ENCODE measurements at places on chromosomes 1 and 21. TPM values are rescaled to one million over a fixed set of nuclear protein-coding genes. Genes with fewer than 3 reads are reported as not detected.
A peak's percentile ranks its signal among the peaks of the same experiment; 100 is the strongest.

GJA8 gene
- polyA plus RNA-seq: not detected

TRPM2 gene
- 3.7 TPM for polyA plus RNA-seq

DNA sequence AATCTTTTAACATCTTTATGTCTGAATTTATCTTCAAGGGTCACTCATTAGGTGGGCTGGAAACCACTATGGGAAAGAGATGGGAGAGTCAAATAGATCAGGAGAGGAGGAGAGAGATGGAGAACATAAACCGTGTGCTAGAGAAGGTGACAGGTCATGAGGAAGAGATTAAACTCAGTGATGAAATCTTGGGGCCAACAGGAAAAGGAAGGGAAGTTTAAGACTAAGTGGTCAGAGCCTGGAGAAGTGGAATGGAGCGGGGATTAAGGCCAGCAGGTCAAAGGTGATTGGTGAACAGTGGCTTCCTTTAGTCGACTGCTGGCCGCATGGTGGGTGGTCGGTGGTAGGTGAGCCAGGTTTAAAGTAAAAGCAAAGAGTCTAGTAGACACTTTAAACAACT is 169.3 kb upstream of the IVNS1ABP start:
- H3K27ac ChIP-seq: no peak overlapping the region
- H3K27me3 ChIP-seq: no peaks in the 10 kb centered on the region
- H3K4me3 ChIP-seq: no peak overlapping the region
- H3K36me3 ChIP-seq: no peaks in the 10 kb centered on the region
- no peaks in the 10 kb centered on the region for H3K4me1 ChIP-seq

- H3K4me3 ChIP-seq: no peak overlapping the region
- no peaks in the 10 kb centered on the region for H3K4me1 ChIP-seq
- H3K27ac ChIP-seq: no peak overlapping the region
- no peaks in the 10 kb centered on the region for H3K36me3 ChIP-seq
These were observed 189.4 kb upstream of the FGGY start for GRCh38 chr1:59107516-59107915.

SLC22A15 gene
- 0.40 TPM for polyA plus RNA-seq

GUCA2B gene
- not detected for polyA plus RNA-seq

- H3K27me3 ChIP-seq: no peaks in the 10 kb centered on the region
- H3K4me1 ChIP-seq: peaks cover 86% of the 10 kb centered on the region
- no peaks in the 10 kb centered on the region for H3K36me3 ChIP-seq
- H3K27ac ChIP-seq: peak overlapping the region; percentile 100
- H3K4me3 ChIP-seq: peak overlapping the region; percentile 16
These were observed 7.8 kb upstream of the CHI3L2 start for GRCh38 chr1:111219557-111220286.

SFN gene
- polyA plus RNA-seq: 0.63 TPM

DNA sequence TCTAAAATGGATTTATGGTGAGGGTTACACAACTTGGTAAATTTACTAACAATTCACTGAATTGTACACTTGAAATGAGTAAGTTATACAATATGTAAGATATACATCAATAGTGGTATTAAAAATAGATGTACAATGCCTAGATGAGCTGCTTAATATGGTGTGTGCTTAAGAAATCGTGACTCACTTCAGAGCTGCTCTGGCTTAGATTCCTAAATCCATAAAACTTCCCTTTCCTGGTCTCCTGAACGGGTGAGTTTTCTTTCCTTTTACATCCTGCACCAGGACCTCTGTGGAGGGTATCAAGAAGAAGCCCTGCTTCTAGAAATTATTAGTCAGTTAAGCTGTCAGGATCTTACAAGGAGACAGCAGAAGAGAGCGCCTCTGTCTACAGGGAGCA is 30.4 kb downstream of the H3-3A start:
- no peaks in the 10 kb centered on the region for H3K36me3 ChIP-seq
- no peak for DNase-seq
- no peaks in the 10 kb centered on the region for H3K4me1 ChIP-seq
- no peaks in the 10 kb centered on the region for H3K27me3 ChIP-seq

- H3K27me3 ChIP-seq: no peaks in the 10 kb centered on the region
- H3K27ac ChIP-seq: no peak overlapping the region
- H3K4me3 ChIP-seq: no peak overlapping the region
- H3K36me3 ChIP-seq: peaks cover 14% of the 10 kb centered on the region
- H3K4me1 ChIP-seq: no peaks in the 10 kb centered on the region
- no peak for DNase-seq
These were observed 29.7 kb upstream of the TNFRSF1B start for GRCh38 chr1:12136916-12137610.

GRCh38 chr1:210400043-210400840 is 71.5 kb downstream of the HHAT start:
- H3K4me1 ChIP-seq: no peaks in the 10 kb centered on the region
- no peak overlapping the region for H3K4me3 ChIP-seq
- H3K36me3 ChIP-seq: no peaks in the 10 kb centered on the region
- DNase-seq: peak; percentile 74
- H3K27me3 ChIP-seq: no peaks in the 10 kb centered on the region
- peak overlapping the region; percentile 9 for H3K27ac ChIP-seq

GRCh38 chr1:11138952-11139351 is 39.3 kb upstream of the EXOSC10 start:
- H3K36me3 ChIP-seq: peaks cover 18% of the 10 kb centered on the region
- H3K4me3 ChIP-seq: no peak overlapping the region
- no peak overlapping the region for H3K27ac ChIP-seq
- no peaks in the 10 kb centered on the region for H3K27me3 ChIP-seq
- DNase-seq: no peak

- H3K4me3 ChIP-seq: no peak overlapping the region
- H3K27me3 ChIP-seq: no peaks in the 10 kb centered on the region
- no peaks in the 10 kb centered on the region for H3K36me3 ChIP-seq
- no peak overlapping the region for H3K27ac ChIP-seq
These were observed 7.3 kb upstream of the APCS start for GRCh38 chr1:159580340-159580739.

SOX13 gene
- not detected for polyA plus RNA-seq

Data from GM12878 (cell line).